Naive B cell (primary cell): ENCODE measurements at places on chromosomes 11 and 22. TPM values are rescaled to one million over a fixed set of nuclear protein-coding genes. Genes with fewer than 3 reads are reported as not detected.

DNA sequence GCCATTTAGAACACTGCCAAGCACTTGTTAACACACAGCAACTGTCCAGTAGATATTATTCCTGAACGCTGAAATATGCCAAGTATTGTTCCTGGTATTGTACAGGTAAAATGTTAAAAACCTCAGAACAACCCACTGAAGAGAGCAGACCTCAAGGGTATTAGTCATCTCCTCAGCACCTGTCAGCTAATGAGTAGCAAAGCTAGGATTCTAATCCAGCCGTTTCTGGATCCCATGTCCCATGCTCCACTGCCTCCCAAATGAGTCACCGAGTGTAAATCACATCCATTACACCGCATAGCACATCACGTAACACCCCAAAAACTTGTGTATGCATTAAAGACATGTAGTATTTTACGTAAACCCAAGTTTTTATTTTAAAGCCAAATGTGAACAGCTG lies 705.4 kb upstream of the TENM4 start:
- DNase-seq, result no peak

The OR8D4 gene
- polyA plus RNA-seq, result not detected

The TNNI2 gene
- 5.1 TPM for polyA plus RNA-seq

DNA sequence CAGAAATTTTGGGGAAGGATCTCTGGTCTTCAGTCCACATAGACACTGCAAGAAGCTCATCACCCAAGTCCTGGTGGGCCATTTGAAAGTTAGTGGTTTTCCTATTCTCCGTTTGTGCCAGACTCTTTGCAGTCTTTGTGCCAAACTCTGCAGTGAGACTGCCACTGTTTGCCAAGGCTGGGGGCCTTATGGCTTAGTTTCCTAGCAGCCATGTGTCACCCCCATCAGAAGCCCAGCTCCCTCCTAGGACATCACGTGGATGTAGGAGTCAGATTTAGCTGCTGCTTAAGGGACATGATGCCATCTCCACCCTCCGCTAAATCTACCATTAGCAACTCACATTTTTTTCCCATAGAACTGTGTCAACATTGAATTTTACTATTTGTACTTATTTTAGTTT lies 220.0 kb downstream of the C11orf91 start:
- no peak for DNase-seq

- DNase-seq, result no peak
Measured at GRCh38 chr11:110691926-110692325, 20.3 kb downstream of the ARHGAP20 start.

The BIRC3 gene
- polyA plus RNA-seq, result 263 TPM

GRCh38 chr22:36881504-36882245 lies 20.9 kb downstream of the NCF4 start:
- DNase-seq, result no peak

The NPAS4 gene
- polyA plus RNA-seq, result not detected

DNA sequence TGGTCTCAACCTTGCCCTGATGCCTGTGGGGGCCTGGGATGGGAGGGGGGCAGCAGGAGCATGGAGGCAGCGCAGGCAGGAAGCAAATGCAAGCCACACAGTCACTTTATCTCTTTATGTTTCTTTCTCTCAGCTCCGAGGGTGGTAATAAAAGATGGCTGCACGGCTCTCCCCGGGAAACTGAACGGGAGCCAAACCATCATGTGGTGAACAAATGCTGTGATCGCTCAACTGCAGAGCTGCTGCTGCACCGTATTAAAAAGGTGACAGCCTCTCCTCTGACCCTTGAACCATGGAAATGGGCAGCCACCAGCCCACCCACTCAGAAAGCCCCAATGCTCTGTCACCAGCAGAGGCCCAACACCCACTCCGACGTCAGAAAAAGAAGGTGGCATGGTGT lies 110.0 kb downstream of the TIMP3 start:
- DNase-seq, result no peak

GRCh38 chr11:119134389-119134978 lies 13.1 kb downstream of the HINFP start:
- DNase-seq, result no peak

DNA sequence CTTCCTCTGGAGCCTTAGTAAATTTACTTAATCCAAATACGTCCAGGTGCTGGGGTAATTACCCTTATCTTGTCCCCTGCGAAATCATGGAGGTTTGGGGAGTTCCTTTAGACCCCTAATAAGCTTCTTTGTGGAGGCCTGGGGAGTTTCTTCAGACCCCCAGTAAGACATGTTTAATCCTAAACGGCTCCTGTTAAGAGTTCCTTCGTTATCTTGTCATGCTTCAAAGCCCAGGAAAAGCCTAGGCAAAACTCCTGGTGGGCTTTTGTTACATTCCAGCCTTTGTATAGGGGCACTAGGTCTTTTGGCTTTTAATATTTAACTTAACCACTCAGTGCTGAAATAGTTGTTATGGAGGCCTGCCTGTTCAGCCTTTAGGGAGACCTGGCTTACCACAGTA lies 18.1 kb upstream of the PAMR1 start:
- DNase-seq, result no peak

The NCAPD3 gene
- 8.7 TPM for polyA plus RNA-seq

- DNase-seq, result no peak
Measured at GRCh38 chr22:48331266-48331665, 1496.4 kb downstream of the BRD1 start.

GRCh38 chr11:22536071-22536470 lies 89.6 kb downstream of the FANCF start:
- no peak for DNase-seq

DNA sequence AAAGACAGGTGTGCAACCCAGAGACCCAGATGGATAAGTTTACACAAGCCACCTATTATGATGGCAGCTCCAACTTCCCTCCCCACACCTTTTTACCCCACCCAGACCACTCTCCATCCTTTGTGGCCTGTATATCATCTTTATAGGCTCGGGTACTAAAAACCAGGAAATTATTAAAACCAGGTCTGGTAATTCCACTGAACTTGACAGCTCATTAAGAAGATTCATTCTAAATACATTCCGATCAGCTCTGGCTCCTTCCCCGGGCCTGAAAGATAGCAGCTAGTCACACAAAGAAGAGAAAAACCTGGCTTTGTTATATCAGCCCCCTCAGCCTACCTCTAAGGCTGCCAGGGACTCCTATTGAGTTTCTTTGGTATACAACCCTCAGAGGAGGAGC lies 67.9 kb upstream of the API5 start:
- DNase-seq, result no peak

DNA sequence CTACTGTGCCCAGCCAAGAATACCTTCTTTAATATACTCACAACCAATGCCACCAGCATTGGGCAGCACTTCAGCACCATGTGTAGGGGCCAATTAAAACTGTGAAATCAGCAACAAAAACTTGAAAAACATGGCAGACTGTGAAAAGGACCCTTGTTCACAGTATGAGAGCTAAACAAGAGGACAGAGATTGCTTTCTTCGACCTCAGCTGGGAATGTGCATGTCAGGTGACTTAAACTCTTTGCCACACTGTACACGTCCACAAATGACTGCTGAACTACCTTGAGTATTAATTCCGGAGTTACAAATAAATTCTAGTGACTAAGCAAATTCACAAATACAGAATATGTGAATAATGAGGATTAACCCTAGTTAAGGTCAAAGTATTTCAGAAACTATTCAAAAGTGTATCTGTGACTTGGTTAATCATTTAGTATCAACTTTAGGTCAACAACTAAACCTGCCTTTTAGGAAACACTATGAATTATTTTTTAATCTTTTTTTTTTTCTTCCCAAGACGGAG lies 33.0 kb downstream of the DDX6 start:
- DNase-seq, result no peak

The SEC14L3 gene
- polyA plus RNA-seq, result not detected

DNA sequence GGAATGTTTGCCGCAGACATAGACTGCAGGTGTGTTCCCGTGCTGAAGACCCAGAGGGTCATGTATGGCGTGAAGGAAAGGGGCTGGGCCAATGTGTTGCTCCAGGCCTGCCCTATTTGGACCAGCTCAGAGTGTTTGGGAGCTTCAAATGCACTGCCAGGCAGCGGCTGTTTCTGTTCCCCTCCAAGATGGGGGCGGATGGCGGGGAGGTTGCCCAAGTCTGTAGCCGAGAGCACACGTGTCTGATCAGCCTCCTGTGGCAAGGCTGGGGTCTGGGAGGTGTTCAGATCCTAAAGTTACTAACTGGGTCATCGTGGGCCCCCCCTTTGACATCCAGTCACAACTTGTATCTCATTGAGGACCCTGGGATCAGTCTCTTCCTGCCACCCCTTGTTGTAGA lies 45.5 kb downstream of the CACNA1I start:
- no peak for DNase-seq
